Activated T-cell treated with anti-CD3 and anti-CD28 coated beads, Interleukin-2, amount 50 U/mL, for 72 hours (primary cell): ENCODE measurements at places on chromosomes 1 and 21. TPM values are rescaled to one million over a fixed set of nuclear protein-coding genes. Genes with fewer than 3 reads are reported as not detected.

Gene MTFR1L
- total RNA-seq: 39.1 TPM

Gene RHBDL2
- not detected for total RNA-seq

DNA sequence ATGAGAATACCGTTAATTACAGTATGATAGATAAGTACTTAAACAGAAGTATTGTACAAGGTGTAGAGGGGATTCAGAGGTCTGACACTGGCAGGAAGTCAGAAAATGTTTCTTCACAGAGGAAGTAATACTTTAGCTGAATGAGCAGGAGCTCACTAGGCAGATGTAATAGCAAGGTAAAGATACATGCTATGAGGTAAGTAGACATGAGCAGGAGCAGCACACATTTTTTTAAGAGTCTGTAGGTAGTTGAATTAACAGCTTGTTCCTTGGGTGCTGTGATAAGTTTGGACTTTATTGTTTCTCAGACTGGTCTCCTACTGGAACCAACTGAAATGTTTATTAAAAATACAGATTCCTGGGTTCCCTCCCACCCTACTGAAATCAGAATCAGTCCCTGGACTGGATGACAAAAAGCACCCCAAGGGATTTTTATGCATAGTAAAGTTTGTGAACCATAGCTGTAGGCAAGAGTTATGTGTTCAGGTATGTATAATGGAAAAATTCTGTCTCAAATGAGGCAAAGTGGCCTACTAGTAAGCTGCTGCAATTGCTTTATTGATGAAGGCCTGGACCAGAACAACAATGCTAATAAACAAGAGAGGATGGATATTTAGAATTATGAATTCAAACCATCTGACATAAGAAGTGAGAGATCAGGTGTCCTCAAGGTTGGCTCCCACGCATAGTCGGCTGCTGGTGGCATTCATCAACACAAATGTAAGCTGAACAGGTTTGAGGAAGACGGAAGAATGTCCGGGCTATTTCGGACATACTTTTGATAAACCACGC is 902 bp downstream of the AP4B1 start:
- peak overlapping the region; percentile 91 for H3K27ac ChIP-seq
- H3K27me3 ChIP-seq: no peaks in the 10 kb centered on the region
- peaks cover 22% of the 10 kb centered on the region for H3K36me3 ChIP-seq
- H3K4me1 ChIP-seq: peaks cover 72% of the 10 kb centered on the region

- H3K27ac ChIP-seq: no peak overlapping the region
- peaks cover 16% of the 10 kb centered on the region for H3K4me1 ChIP-seq
- H3K4me3 ChIP-seq: no peak overlapping the region
- DNase-seq: no peak
These were observed 29.7 kb upstream of the MTMR11 start for GRCh38 chr1:149966405-149966804.
